ENCODE measurements at places on chromosomes 11 and 22. TPM values are rescaled to one million over a fixed set of nuclear protein-coding genes. Genes with fewer than 3 reads are reported as not detected.

Gene MS4A2
- 0.29 TPM for polyA plus RNA-seq

Gene PGA5
- 1.1 TPM for polyA plus RNA-seq

Gene TTC36
- polyA plus RNA-seq = 2.3 TPM

Gene UCP3
- 1.2 TPM for polyA plus RNA-seq

Gene CLDN5
- 51.8 TPM for polyA plus RNA-seq

Gene CCDC88B
- polyA plus RNA-seq = 4.4 TPM

Gene KRTAP5-1
- 0.62 TPM for polyA plus RNA-seq

Gene CRYBB3
- polyA plus RNA-seq = 0.59 TPM

Gene OR5M10
- polyA plus RNA-seq = not detected

Gene BTBD18
- polyA plus RNA-seq = 0.12 TPM

Gene ASPHD2
- 1.9 TPM for polyA plus RNA-seq

Gene SUSD2
- polyA plus RNA-seq = 0.65 TPM

Gene RIMBP3B
- not detected for polyA plus RNA-seq

Gene KRTAP5-11
- not detected for polyA plus RNA-seq

Gene CDK2AP2
- 25.4 TPM for polyA plus RNA-seq

Gene TPBGL
- 0.37 TPM for polyA plus RNA-seq

Gene THY1
- polyA plus RNA-seq = 89.3 TPM

Gene DEPDC7
- polyA plus RNA-seq = 16.7 TPM

Gene ZNF214
- polyA plus RNA-seq = 1.9 TPM

Gene PHF5A
- polyA plus RNA-seq = 45.1 TPM

Gene FOLH1
- polyA plus RNA-seq = 5.9 TPM

Gene OR51B6
- polyA plus RNA-seq = not detected

Gene HPX
- polyA plus RNA-seq = 0.88 TPM

Gene STK33
- polyA plus RNA-seq = 2.9 TPM

Gene YPEL4
- 1.4 TPM for polyA plus RNA-seq

Gene PATE3
- not detected for polyA plus RNA-seq

Gene ST14
- polyA plus RNA-seq = 8.5 TPM

Gene CRACR2B
- 22.0 TPM for polyA plus RNA-seq

Gene TENM4
- polyA plus RNA-seq = 13.8 TPM

Gene PIH1D2
- 1.4 TPM for polyA plus RNA-seq

Gene POU2AF3
- polyA plus RNA-seq = 6.2 TPM

Gene ACTN3
- 91.6 TPM for polyA plus RNA-seq

Gene TP53AIP1
- polyA plus RNA-seq = 0.45 TPM

Gene GUCY1A2
- polyA plus RNA-seq = 6.9 TPM

Gene LRRC4C
- 3.9 TPM for polyA plus RNA-seq

Gene FKBP2
- 45.8 TPM for polyA plus RNA-seq

Gene MUC6
- polyA plus RNA-seq = 0.12 TPM

Gene MADD
- 34.3 TPM for polyA plus RNA-seq

Gene GPHA2
- polyA plus RNA-seq = 0.15 TPM

Gene GGT1
- polyA plus RNA-seq = 2.4 TPM

Gene RIC3
- 0.26 TPM for polyA plus RNA-seq

Gene SYT7
- polyA plus RNA-seq = 2.2 TPM

Gene ESRRA
- 29.1 TPM for polyA plus RNA-seq
